NCI-H1092 treated with DMSO at 0.1 percent for 48 hours (cell line): ENCODE measurements at places on chromosomes 2 and 18.

DNA sequence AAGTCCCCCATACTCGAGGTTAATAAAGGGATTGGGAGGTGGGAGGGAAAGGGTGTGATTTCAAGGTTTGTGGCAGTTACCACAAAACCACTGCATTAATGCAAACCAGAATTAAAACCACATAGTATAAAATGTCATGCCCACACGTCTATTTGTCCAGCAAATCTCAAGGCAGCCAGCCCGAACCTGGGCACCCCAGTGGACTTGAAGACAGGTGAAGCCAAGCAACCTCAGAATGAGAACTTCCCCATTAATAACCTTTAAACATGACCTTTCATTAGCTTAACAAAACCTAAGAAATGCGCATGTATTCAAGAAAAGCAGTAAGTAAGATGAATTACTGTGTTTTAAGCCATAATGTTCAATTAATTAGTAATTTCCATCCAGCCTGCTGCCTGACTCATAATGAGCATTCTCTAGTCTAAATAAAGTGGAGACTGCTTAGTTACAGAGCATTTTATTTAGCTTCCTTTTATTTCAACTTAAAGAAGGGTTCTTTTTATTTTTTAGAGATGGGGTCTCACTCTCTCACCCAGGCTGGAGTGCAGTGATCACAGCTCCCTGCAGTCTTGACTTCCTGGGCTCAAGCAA is 229.6 kb downstream of the FAM210A start:
- no peak for DNase-seq

- no peak for DNase-seq
Observed at GRCh38 chr18:484749-485464, 15.6 kb downstream of the COLEC12 start.

DNA sequence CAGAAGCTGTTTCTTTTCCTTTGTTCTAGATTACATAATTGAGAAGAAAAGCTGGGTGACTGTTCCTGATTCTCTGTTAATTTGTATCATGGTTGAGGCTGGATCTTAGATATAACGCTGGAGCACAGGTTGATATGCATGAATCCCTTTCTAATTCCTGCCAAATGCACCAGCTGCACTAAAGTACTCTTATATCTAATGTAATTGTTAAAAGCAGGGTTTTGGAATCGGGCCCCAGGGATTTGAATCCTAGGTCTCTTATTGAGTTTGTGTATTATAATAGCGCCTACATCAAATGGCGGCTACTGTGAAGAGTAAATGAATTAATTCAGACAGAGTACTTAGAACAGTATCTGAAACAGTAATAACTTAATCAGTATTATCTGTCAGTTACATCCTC is 80.4 kb downstream of the MC4R start:
- peak; percentile 99 for DNase-seq

DNA sequence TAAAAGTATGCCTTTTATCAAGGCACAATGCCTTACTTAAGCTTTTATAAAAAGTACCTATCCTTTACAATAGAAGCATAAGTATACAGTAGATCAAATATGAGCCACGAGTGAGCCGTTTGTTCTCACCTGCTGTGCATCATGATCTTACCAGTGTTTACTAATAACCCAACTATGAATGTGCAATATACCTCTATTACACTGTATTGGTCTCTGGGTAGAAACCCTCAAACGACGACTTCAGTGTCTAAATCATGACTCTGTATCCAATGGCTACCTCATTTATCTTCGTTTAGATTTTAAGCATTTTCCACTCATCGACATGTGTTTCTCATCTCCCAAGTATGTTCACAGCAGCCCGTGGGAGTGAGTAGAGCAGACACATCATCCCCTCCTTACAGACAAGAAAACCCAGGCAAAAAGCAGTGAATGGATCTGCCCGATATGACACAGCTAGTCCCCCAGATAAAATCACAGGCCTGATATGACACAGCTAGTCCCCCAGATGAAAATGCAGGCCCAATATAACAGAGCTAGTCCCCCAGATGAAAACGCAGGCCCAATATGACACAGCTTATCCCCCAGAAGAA is 279.8 kb downstream of the TNS1 start:
- DNase-seq = no peak

DNA sequence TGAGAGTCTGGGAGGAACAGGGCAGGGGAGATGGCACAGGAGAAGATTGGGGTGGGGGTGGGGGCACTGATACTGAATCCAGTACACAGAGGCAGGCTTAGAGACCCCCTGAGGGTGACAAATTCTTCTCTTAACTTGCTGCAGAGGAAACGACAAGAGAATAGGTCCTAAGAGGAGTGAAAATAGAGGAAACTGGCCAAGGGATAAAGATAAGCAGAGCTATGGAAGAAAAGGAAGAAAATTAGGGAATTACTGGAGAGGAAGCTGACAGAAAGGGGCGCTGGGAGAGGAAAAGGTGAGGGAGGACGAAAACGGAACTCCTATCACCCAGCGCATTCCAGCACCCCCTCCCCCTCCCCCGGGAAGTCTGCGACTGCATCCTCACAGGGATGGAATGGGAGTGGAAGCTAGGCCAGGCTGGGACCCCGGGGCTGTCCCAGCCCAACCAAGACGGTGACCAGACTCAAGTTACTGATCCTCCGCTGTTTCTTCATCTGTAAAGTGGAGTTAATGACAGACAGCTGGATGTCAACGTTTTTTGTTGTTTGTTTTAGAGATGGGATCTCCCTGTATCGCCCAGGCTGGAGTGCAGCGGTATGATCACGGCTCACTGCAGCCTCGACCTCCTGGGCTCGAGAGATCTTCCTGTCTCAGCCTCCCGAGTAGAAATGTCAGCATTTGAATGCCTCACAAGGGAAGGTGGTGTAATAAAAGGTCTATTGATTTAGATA is 2.6 kb upstream of the EMX1 start:
- DNase-seq = no peak

DNA sequence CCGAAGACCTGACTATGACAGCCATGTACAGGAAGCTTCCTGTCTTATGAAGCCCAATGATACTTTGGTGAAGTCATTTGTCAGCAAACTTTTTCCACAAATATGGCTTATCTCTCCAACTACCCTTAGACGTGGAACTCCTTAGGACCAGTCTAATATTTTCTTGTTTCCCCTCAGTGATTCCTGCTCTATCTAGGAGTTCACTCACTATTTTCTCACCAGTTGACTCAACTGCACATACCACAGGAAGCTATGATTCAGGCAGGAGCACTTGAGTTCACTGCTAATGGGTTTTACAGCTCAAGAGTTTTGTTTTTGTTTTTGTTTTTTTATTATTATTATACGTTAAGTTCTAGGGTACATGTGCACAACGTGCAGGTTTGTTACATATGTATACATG is 109.3 kb downstream of the ANTXR1 start:
- DNase-seq = no peak
